ENCODE measurements at places on chromosomes 7 and 10.

- no peak for DNase-seq
These were observed 14.9 kb upstream of the MRPS24 start for GRCh38 chr7:43884209-43884608.

- no peak for DNase-seq
These were observed 256.8 kb downstream of the KCND2 start for GRCh38 chr7:120529736-120530135.

GRCh38 chr7:123939784-123940183 is 14.7 kb downstream of the SPAM1 start:
- no peak for DNase-seq

DNA sequence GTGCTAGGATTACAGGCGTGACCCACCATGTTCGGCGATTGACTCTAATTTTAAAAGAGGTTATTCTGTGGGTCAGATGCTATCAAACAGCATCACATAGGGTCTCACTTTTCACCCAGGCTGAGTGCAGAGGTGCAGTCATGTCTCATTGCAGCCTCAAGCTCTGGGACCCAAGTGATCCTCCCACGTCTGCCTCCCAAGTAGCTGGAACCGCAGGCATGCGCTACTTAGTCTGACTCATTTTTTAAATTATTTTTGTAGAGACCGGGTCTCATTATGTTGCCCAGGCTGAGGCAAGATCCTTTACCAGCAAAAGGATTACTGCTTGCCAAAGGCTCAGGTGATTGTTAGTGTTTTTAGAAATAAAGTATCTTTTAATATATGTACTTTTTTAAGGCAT is 42.9 kb upstream of the STOX1 start:
- DNase-seq, result no peak

DNA sequence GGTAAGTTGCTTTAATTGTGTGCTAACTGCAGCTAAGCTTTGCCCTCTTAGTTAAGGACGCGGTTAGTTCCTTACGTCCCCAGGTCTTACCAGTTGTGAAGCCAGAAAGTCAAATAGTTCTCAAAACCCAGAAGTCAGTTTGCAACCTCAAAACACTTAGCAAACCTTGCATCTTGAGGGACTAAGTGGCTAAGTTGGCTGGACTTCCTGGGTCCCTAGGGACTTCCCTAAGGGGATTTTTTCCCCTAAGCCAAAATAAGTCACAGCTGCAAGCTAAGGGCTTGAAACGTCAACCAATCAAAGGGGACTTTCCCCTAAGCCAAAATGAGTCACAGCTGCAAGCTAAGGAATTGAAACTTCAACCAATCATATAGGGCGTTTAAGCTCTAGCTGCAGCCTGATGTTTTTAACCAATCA is 36.2 kb upstream of the HECW1 start:
- DNase-seq, result no peak

DNA sequence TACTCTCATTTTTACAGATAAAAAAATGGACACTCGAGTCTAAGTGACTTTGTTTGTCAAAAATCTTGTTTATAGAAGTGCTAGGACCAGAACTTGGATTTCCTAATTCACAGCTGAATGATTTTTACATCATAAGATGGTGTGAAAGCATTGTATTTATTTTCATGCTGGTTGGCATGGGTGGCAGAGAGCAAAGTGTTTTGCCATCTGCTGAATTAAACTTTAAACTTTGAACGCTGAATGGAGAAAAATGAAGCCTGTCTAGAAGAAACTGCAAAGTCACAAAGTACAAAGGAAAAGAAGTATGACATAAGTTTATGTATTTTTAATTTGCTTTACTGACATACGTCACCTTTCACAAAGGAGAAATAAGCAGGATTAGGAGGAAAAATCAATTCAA is 142.0 kb downstream of the NRBF2 start:
- DNase-seq, result no peak

- no peak for DNase-seq
These were observed 88.0 kb upstream of the ZMIZ1 start for GRCh38 chr10:78980815-78981214.

DNA sequence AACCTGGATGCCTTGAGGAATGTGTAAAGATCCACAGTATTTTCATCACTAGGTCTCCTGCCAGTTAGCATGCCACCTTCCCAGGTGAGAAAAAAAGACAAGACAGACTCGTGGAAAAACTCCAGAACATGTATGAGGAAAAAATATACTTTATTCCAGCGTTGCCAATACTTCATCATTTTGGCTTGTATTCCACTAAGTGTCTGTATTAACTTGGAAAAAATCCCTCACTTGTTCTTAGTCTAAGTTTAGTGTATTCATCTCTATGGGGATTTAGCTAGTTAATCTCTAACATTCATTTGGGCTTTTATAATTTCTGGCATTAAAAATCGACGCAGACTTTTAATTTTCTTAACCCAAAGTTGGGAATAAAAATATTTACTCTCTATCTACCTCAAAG is 759.4 kb downstream of the SORCS1 start:
- no peak for DNase-seq

GRCh38 chr10:75865413-75866299 is 434.2 kb downstream of the LRMDA start:
- DNase-seq, result no peak

DNA sequence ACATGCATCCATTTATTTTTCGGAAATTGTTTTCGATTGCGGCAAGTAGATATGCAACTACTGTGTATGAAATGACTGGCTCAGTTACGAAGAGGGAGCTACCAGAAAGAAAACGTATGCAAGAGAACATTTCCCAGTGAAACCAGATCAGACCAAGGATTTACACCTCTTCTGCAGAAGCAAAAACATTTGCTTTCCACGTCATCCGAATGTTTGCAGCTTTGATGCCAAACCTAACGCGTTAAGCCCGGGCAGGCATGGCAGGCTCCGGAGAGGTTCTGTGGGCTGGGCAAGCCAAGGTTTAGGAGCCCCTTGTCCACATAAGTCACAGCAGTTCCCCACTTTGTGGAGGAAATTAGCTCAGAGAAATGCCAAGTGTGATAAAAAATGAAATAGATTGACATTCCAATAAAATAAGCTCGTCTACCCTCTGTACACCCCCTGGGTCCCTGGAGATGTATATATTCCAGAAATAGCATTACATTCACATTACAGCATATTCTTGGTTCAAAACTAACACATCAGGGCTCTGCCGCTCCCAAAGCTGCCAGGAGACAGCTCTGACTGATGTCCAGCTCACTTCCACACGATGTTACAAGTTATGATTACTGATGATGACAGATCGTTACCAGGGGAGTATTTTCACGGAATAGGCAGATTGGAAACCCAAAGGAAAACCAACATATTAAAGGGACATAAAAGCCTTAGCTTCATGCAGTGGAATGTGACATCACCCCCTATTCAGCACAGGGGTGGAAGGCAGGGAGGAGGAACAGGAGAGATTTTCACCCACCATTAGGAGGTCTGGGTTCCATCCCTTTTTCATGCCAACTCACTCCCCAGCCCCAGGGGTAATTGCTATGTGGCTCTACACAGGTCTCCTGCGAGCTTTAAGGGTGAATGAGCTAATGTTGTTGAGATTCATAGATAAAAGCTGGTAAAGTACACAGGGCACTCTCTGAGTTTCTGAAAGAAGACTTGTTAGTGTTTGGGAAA is 81.5 kb downstream of the LYZL1 start:
- DNase-seq, result no peak

DNA sequence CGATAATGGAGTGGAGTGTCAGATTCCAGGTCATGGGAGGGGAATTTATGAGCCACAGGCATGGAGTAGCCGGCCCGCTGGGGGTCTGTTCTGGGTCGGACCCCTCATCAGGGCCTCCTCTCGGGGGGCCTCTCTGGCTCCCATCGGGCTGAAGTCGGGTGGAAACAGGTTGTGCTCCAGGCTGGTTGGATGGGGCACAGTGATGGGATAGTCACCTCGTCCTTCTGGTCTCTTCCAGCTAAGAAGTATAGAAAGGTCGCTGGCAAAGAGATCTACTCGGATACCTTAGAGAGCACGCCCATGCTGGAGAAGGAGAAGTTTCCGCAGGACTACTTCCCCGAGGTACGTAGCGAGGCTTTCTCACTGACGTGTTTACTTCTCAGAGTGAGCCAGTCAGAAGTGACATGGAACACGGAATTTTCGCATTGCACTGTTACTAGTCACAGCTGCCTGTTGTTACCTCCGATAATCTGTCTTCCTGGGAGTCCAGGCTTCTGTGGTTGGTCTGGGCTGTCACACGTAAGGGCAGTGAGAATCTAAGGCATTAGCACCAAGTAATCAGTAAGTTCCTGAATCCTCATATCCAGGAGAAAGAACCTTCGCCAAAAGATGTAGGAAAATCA is 88.3 kb downstream of the NKX6-2 start:
- DNase-seq, result no peak

DNA sequence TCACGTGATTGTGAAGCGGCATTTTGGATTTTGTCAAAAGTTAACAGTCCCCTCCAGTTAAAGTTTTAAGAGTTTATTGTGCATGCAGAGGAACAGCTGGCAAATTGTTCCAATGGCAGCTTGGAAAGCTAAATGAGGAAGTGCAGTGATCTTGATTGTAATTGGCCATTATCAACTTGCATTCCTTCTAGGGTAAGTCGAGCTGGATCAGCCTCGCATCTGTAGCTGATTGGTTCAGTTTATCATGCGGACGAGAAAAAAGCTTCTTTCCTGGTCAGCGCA is 566 bp downstream of the ZNF789 start:
- DNase-seq, result peak; percentile 83

DNA sequence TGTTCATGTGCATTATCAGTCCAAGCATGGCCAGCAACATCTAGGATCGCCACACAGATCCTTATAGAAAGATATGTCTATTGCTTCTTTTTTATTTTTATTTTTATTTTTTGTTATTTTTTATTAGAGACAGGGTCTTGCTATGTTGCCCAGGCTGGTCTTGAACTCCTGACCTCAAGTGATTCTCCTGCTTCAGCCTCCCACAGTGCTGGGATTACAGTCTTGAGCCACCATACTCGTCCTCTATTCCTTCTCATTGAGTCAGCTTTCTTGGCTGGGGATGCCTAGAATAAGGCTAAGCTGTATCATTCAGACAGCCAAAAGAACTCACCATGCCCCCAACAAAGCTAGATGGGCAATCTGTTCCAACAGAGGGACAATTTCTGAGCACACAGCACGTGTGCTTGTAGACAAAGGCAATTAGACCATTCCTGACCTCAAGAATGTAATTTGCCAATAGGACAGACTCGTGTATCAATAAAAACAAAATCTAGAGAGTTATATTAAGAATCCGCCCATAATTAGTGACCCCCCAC is 264.0 kb upstream of the NEBL start:
- no peak for DNase-seq

DNA sequence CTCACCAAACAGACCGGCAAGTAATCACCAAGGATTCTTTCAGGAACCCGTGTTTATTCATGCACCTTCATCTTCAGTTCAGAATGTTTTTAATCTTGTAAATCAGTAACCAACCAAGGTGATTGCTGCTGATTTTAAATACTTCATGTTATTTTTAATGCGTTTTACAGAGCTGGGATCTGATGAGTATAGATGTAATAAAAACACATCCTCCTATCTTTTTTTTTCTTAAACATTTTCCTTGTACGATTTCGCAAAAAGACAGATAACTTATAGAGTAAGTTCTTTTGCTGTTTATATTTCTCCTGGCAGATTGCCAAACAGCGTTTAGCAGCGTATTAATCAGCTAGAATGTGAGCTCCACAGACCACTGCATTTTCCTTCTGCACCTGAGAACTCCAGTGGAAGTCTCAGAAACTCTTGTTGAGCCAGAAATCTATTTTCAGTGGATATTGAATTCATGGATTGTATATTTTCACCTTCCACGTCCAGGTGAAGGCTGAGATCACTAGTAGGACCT is 397.8 kb upstream of the NRP1 start:
- no peak for DNase-seq

- DNase-seq, result no peak
These were observed 293.8 kb downstream of the SDK1 start for GRCh38 chr7:3594901-3595300.

- no peak for DNase-seq
These were observed 26.0 kb upstream of the NKX6-2 start for GRCh38 chr10:132811891-132812481.

DNA sequence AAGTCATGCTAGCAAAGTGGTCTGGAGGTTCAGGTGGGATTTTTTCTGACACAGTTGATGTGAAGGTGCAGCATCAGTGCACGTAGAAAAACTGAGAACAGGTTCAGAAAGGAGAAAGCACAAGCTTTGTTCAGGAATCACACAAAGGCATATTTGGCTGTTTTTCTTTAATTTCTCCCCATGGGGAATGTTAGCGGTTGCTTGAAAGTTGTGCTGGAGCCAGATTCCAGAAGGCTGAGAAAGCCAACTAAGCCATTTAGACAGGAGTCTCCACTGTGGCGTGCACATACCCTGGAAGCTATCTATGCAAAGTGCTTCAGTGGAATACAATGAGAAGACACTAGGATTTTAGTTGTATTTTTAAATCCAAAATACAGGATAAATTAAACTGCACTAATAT is 201.4 kb downstream of the PCLO start:
- DNase-seq, result no peak

DNA sequence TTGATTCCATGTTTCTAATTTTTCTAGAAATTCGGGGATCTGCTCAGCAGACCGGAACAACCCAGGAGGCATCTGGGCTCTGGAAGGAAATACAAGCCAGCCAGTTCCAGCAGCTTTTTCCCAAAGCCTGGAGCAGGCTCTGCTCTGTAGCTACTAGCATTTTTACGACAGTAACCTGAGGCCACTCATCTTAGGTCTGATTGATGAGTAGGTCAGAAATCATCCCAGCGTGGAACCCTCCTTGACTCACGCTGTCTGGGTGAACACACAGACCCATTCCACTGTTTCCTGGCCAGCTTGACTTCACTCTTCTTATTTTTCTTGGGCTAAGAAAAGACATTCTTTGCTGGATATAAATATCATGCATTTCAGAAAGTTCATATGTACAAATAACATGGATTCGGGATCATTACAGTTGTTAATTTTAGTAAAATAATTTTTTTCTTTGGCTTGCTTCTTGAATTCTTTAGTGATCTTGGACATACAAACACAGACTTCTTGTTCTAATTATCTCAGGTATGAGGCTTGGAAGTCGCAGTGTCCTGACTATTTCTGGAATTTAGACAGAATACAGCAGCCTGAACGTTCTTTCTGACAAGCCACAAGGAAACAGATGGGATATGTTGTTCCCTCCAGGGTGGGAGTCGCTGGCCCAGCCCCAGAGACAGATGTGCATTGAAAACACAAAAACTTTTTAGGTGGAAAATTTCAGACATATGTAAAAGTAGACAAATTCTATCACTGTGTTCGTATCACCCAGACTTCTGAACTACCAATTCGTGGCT is 54.6 kb upstream of the PITRM1 start:
- no peak for DNase-seq

All from H7 (cell line).